ENCODE measurements at places on chromosomes 12 and 14.

- DNase-seq = no peak
Measured at GRCh38 chr12:29711381-29711780, 72.4 kb downstream of the TMTC1 start.

DNA sequence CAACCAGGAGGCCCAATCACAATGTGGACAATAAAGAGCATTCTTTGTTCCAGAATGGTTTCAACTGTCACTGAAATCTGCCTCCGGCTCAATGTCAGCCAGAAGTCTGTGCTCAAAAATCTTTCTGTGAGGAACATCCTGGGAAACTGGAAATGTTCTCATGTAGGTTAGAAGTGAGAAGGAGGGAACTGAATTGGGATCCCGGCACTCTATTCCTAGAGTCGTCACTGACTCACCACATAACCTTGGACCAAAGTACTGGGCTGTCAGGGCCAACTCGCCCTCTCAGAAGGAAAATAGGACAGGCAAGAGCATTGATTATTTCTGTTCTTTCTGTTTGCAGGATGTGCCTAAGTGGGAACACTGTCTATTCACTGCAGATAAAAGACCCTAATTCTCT lies 57.6 kb downstream of the PRKAB1 start:
- DNase-seq = no peak

- no peak for DNase-seq
Measured at GRCh38 chr14:101477648-101478047, 83.6 kb upstream of the DIO3 start.

- DNase-seq = peak; percentile 14
Measured at GRCh38 chr12:68011882-68012207, 22.6 kb downstream of the IFNG-AS1 start.

DNA sequence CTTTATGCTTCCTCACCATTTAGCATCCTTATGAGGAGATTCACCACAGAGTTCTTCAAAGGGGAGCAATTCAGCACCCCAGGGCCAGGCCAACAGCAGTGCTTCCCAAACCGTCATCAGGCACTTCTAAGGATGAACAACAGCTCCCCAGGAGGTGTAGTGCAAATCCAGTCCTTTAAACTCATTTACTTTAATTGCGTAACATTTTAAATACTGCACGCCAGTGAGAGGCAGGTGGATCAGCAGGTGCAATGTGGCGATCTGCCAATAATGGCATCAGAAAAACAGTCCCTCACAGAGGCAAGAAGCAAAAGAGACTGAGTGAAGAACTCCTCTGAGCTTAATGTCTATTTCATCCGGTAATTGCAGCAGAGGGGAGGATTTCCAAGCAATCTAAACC lies 770.9 kb upstream of the FOXG1 start:
- DNase-seq = peak; percentile 4

- DNase-seq = no peak
Measured at GRCh38 chr12:15005064-15005463, 32.2 kb downstream of the PDE6H start.

DNA sequence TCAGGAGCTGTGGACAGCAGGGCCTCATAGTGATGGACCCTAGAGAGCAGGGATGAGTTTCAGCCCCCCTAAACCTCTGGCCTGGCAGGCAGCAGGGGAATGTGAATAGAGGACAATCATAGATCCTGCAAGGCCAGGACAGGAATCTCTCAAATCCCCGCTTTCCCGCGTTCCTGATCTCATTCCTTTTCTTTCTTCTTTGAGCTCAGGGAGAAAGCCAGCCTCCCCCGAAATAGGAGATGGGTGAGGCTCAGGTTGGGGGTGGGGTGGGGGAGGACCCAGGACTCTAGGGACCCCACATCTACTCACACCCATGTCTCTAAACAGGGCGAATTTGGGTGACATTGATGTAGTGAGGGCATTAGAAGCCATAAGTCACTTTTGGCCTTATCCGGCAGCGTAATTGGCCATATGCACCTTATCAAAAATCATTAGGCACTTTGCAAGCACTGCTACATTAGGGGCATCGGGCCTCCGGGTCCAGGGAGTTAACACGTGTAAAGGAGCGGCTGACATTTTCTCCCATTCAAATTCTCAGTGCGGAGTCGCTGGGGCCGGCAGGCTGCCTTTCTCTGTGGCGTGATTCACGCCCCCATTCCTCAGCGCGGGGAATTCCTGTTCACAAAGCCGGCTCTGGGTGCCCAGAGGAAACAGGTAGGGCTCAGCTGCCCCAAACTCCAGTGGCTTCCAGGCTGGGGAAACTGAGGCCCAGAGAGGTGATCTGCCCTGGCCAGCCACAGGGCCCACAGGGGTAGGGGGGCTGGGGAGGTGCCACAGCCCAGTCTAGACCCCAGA lies 1.5 kb downstream of the LHX5 start:
- DNase-seq = no peak

- DNase-seq = no peak
Measured at GRCh38 chr14:90297876-90298629, 33.7 kb downstream of the NRDE2 start.

DNA sequence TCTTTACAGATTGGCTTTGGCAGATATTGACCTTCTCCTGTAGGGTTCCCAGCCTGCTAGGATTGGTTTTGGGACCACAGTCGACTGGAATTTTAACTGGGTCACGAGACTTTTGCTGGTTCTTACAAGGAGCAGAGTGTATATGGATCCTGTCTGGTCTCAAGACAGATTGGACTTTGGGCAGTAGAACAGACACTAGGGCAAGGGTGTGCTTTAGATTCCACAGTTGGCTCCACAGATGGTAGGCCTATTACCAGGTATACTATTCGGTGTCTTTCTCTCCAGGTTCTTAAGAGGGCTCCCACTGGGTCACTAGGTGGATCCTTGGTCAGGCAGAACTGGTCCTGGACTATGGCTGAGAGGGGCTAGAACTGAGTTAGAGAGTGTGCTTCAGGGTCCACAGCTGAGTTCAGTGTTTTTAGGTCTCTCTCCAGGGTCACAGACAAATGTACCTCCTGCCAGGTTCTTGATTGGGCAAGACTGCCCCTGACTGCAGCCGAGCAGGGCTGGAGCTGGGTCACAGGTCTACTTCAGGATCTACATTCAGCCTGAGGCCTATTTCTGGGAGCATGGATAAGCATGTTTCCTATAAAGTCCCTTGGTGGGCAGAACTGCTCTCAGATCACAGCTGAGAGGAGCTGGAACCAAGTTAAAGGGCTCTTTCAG lies 460.2 kb downstream of the TMEM117 start:
- no peak for DNase-seq

DNA sequence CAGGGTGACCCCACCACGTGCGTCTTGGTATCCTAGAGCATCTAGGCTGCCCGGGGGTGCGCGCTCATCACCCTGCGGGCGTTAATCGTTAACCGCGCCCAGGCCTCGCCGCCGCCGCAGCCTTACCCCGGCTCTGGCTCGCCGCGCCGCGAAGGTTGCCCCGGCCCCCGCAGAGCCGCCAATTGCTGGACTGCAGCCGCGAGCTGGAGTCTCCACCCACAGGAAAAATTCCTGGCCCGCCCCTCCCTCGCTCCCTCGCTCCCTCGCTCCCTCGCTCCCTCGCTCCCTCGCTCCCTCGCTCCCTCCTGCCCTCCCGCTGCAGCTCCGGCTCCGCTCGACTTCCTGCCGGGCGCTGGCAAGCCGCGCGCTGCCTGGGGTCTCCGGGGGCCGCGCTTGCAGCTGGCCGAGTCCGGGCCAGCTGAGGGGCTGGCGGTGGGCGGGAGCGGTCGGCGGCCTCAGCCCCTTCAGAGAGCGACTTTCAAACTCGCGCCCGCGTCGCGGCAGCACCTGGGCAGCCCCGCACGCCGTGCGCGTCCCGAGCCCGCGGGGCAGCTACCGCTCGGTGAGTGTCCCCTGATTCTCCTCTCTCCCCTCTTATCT lies at the start of gene PLEKHG3:
Gene PLEKHG3, plus strand, starts transcription at position 282 of the 600 bp plus-strand sequence. CDS start 23,208 bp downstream, outside the sequence.
- peak; percentile 93 for DNase-seq

- peak; percentile 94 for DNase-seq
Measured at GRCh38 chr12:48021485-48022179, 17.4 kb upstream of the COL2A1 start.
